ENCODE measurements at places on chromosomes 5 and 9.

- peak; percentile 47 for DNase-seq
Observed at GRCh38 chr5:177130211-177131018, 3.2 kb upstream of the NSD1 start.

DNA sequence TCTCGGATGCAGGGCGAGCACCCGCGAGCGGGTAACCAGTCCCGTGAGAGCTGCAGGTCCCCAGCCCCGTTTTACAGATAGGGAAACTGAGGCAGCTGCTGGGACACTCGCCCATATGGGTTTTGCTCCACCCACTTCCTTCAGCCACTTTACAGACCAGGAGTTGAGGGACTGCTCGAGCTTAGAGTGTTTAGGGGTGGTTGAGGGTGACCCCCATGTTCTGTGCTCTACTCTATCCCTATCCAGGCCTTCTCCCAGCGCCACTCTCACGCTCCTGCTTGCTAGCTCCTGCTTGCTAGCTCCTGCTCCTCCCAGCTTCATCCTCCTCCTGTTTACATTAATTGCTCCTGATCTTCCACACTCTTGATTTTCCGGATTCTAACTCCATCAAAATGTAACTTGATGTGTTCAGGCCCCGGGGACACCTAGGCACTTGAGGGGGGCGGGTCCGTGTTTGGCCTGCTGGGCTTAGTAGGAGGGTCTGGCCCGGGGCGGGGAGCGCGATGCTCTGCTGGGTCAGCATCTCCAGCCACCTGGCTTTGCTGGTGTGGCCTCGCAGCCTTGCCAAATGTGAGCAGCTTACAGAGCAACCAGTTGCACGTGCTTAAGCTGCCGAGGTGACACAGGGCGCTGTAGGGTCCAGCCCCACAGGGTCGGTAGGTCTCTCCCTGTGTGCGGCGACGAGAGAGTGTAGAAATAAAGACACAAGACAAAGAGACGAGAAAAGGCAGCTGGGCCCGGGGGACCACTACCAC lies 1.5 kb upstream of the PTGES2 start:
- DNase-seq: no peak

DNA sequence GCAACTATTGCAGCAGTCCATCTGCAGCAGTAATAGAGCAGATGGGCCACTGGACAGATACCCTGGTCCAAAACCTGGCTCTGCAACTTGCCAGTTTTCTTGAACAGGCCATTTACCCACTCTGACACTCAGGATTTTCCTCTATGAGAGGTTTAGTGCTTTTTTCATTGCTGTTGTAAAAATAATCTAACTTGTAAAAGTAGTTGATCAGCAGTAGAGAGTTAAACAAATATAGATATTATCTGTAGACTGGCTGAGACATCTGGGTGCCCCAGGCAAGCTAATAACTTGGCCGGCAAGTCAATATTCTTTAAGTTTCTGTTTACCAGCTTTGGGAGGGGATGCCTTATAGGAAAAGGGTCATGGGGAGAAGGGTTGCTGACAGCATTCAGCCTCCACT lies 4.1 kb downstream of the DAPK1 start:
- DNase-seq: no peak

- no peak for DNase-seq
Observed at GRCh38 chr5:6315580-6315979, 62.8 kb downstream of the MED10 start.

DNA sequence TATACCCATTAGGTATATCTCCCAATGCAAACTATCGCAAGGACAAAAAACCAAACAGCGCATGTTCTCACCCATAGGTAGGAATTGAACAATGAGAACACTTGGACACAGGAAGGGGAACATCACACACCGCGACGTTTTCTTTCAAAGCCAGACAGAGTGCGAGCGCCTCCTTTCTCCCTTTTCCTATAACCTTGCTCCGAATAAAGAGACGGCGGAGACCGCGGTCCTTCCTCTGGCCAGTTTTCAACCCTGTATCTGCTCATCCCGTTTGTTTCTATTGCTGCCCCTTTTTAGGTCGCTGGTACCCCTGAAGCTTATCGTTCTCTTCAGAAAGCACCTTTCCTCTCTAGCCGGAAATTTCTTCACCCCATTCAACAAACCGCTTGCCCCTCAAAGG lies 1.3 kb downstream of the LVRN start:
- DNase-seq: no peak

GRCh38 chr5:96876292-96876850 lies at the start of gene ERAP2:
Gene ERAP2 (plus strand): TSS chr5:96876500. CDS start chr5:96879686, 3,186 bp downstream.
- DNase-seq: peak; percentile 35

- DNase-seq: peak; percentile 85
Observed at GRCh38 chr9:82021198-82021597, 32.6 kb downstream of the SPATA31D1 start.

GRCh38 chr9:38134611-38135237 lies 65.7 kb upstream of the SHB start:
- DNase-seq: no peak

- DNase-seq: peak; percentile 21
Observed at GRCh38 chr5:33275391-33275790, 165.4 kb upstream of the TARS1 start.

- no peak for DNase-seq
Observed at GRCh38 chr5:179284751-179285631, 60.3 kb downstream of the ADAMTS2 start.

DNA sequence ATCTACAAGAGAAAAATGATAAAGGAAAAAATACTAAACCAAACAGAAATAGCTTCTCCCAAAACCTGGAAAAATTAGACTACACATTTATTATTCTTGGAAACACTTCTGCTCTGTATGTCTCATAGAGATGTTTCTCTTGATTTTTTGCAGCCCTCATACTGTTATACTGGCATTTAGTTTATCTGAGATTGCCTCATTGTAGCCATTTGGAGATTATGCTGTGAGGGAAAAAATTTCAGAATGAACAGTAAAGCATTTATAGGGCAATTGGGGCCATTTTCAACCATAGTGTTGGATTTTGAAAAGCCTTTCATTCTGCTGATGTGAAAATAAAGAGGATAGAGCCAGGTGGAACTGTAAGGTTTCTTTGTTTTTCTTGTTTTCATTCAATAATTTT lies 441.8 kb upstream of the RIOK2 start:
- no peak for DNase-seq

DNA sequence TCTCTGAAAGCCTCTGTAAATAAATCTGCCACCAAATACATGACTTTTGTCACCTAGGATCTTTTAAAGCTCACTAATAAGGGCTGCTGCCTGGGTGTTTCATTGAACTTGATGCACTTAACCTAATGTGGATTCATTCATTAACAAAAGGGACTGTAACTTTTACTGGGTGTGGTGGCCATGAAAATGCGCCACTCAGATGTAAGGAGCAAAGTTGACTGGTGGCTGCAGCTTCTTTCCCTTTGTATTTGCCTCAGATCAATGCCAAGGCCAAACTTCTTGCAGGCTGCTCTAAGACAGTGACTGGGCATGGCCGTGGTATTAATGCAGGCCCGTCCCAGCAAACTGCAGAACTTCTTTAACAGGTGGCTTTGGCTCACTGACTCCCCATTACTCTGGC lies 22.9 kb downstream of the FAM240B start:
- DNase-seq: no peak

DNA sequence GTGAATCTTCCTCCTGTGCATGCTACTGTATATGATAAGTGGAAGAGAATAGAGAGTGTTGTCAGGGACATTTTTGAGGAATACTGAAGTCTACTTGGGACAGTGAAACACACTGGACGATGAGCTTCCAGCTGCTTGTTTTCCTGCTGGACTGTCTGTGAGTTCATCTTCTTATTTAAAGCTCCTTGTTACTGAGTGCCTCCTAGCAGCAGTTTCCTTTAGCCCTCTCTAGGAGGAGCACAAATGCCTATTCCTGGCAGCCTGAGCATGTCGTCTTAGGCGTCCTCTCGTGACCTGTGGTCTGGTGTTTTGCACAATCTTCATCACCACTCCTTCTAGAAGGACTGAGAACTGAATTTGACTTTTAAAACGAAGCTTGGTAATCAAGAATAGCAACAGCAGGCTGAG lies 43.8 kb downstream of the ANKRD33B start:
- DNase-seq: no peak

DNA sequence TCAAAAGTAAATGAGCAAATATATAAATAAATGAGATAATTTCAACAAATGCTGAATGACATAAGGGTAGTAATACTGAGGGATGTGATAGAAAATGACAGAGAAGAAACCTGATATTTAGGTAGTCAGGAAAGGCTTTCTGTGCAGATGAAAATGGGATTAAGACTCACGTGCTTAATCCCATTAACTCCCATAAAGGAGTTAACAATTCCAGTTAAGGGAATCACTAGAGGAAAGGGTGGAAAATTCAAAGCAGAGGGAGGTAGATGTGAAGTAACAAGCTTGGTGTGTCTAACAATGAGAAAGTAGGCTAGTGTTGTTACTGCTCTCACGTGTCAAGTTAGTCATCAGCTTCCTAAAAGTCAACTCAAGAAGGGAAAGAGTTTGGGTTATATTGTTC lies 90.5 kb upstream of the TRIM32 start:
- no peak for DNase-seq

DNA sequence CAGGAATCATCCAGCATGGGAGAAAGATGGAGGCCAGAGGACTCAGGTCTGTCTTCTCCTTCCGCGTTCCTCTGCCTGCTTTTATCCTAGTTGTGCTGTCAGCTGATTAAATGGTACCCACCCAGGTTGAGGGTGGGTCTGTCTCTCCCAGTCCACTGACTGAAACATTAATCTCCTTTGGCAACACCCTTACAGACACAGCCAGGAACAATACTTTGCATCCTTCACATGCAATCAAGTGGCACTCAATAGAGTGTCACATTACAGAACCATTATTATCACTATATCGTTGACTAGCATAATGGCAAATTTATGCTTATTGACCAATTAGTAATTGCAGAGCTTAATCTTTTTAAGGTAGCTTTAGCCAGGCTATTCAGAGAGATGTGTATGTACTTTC lies 64.8 kb downstream of the UNC13B start:
- DNase-seq: no peak

DNA sequence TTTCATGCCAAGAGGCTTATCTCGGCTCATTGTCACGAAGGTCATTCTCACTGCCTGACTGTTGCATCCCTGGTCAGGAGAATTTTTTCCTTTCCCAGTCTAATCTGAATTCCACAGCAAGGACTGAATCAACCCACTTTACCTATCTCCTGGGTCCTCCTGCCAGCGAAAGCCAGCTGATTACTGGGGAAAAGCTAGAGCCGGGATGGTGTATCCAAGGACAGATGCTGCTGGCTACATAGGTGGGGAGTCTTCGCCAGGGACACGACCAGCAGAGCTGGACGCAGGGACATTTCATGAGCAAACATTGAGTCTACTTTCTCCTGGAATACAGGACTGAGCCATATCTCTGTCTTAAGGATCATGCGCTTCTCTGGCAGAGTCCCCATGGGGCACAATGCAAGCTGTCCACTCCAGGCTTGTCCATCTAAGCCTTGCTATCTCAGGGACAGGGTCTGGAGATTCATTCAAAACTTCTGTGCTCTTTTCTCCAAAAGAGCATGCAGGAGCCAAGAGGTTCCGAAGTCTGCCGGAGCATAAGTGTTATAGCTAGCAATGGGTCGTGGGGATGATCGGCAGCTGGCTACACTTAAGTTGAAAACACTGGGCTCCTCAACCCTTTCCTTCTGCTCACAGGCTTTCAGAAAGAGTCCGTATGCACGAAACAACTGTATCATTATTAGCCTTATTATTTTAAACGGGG lies 6.5 kb upstream of the HAND1 start:
- no peak for DNase-seq

GRCh38 chr5:90878549-90879196 lies 320.1 kb downstream of the ADGRV1 start:
- DNase-seq: no peak

GRCh38 chr9:38682713-38683112 lies 37.2 kb downstream of the FAM240B start:
- peak; percentile 63 for DNase-seq

GRCh38 chr5:84425365-84425881 lies 40.7 kb upstream of the EDIL3 start:
- no peak for DNase-seq

GRCh38 chr9:37061768-37062167 lies 27.7 kb upstream of the PAX5 start:
- DNase-seq: no peak

GRCh38 chr5:2039180-2039531 lies 156.4 kb upstream of the IRX4 start:
- no peak for DNase-seq

DNA sequence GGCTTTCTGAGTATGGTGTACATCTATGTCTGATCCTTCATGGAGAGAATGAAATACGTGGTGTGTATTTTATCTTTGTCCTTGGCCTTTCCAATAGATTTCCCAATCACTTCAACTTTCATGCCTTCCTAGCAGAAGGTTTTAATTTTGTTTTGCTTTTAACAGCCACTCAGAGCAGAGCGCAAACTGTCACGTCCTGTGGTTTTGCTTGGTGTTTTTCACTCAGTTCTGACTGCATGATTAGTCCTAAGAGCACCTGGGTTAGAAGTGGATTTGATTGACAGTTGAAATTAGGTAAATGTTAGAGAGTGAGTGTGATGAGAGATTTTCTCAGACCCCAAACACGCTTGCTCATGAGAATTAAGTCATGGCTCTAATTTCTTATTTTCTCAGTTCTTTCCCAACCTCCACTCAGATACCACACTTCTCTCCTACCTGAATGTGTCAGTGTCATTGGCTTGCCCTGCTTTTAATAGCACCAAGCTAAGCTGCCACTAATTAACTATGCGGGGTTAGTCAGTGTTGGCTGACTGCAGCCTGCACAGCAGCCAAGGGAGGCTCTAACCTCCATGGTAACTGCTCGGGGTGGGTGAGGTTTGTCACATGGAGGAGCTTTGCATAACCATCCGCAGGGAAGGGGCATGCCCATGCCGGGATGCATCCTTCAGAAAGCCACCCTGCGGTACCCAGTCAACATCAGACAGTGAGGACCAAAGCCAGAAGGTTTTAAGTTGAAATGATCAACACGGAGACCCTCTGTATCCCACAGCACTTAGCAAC lies 173.4 kb downstream of the NR3C1 start:
- peak; percentile 76 for DNase-seq

DNA sequence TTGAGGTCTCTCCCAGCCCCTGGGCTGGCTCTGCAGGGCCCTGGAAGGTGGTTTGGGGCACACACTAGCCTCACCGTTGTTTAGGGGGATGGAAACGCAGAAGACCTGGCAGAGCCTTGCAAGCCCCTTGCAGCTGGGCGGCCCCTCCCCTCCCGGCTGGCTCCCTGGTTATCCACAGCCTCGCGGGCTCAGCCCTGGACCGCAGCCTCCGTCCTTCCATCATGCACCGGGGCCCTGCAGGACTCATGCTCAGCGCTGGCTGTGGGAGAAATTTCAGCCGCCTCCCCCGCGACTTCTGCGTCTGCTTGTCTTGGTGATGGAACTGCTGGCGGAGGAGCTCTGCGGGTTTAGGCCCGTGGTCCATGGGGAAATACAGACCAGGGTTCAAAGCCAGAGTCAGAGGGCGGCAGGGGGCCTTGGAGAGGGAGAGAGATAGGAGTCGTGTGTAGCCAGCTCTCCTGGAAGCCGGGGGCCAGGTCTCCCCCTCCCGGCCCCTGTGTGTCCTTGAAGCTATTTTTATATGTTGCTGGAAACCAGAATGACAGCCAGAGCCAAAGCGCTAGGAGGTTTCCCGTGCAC lies 75.8 kb upstream of the IER5L start:
- DNase-seq: peak; percentile 16

Data from fibroblast of skin of right quadriceps (primary cell).